CD4-positive, alpha-beta T cell treated with Interleukin-21 for 1 hour (primary cell): ENCODE measurements at places on chromosomes 16 and 17.

- DNase-seq = no peak
Observed at GRCh38 chr17:75178453-75178852, 4.3 kb downstream of the SUMO2 start.

- DNase-seq = no peak
Observed at GRCh38 chr16:69845181-69845580, 83.0 kb downstream of the WWP2 start.

GRCh38 chr17:39622380-39623006, 4.3 kb upstream of the PPP1R1B start:
- peak; percentile 55 for DNase-seq

DNA sequence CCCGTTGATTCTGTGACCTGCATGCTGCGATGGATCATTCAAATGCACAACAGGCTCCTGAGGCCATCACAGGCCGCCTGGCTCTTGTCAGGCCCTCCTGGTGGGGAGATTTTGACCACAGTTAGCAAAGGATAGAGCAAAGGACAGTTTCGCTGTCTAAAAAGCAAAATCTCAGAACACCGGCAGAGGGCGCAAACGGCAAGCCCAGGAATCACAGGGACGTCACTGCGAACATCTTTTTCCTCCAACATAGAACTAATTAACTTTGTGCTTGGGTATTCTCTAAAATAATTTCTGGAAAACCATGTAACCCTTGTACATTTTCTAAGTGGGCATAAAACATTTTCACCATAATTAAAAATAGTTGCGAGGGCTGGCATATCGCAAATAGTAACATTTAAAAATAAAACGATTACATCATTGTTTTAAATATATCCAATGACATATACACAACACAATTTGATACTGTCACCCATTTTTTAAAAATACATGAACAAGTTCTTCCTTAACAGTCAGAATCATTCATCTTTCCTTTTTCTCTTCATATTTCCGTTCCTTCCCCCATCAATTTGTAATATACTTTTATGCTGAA, 19.7 kb upstream of the SLC47A1 start:
- DNase-seq = peak; percentile 71

GRCh38 chr17:52147872-52148271, 10.6 kb downstream of the CA10 start:
- no peak for DNase-seq

- no peak for DNase-seq
Observed at GRCh38 chr16:15954814-15955151, 5.4 kb downstream of the ABCC1 start.

- no peak for DNase-seq
Observed at GRCh38 chr16:64751906-64752305, 370.0 kb downstream of the CDH11 start.

GRCh38 chr17:49180303-49180702, 30.1 kb downstream of the GNGT2 start:
- peak; percentile 67 for DNase-seq

DNA sequence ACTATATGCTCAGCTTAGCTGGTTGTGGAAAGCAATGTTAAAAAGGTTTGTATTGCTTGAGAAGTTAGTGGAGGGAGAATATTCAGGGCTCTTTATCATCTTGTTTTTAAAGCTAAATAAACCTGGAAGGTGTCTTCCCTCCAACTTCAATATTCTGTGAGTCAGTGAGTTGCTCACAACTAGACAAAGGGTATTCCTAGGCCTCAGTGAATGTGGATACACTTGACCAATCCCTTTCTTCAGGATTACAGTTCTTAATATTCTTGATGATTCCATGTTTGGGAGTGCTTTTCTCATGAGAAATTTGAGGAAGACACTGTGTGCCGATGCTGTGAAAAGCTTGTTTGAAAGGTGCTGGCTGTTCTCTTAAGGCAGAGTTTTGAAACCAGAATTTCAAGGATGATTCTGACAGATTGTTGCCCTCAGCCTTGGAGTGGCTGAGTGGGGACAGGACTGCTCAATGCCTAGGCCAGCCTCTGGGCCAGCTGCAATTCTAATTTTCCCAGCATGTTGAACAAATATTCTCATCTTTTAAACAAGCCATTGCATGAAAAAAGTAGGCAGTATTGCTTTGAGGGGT, 30.1 kb downstream of the MAP2K4 start:
- no peak for DNase-seq

DNA sequence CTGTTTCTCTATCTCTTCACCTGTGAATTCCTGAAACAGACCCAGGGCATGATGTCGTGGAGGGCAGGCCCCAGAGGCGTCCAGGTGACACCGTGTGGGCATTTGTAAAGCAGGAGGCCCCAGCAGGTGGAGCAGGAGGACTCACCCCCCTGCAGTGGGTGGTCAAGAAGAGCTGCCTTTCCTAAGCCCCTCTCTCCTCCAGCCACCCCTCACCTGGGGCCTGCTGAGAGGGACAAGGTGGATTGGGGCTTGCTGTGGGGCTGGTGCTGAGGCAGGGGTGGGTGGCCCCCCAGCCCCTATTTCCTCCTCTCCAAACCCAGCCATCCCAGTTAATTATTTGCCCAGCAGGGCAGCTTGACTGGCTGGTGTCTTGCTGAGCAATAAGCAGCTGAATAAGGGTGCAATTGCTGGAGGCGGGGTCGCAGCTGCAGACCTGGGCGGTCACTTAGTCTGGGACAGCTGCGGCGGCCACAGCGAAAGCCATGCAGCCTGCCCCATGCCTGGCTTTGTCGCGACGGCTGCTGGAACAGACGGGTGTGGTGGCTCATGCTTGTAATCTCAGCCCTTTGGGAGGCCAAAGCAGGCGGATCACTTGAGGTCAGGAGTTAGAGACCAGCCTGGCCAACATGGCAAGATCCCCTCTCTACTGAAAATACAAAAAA, 56.4 kb downstream of the JPH3 start:
- DNase-seq = no peak

GRCh38 chr17:42107597-42108576, 4.6 kb downstream of the DHX58 start:
- peak; percentile 90 for DNase-seq

GRCh38 chr16:66862023-66862520, 17.9 kb downstream of the CA7 start:
- no peak for DNase-seq

- DNase-seq = no peak
Observed at GRCh38 chr16:85281181-85281580, 168.9 kb upstream of the CIBAR2 start.

DNA sequence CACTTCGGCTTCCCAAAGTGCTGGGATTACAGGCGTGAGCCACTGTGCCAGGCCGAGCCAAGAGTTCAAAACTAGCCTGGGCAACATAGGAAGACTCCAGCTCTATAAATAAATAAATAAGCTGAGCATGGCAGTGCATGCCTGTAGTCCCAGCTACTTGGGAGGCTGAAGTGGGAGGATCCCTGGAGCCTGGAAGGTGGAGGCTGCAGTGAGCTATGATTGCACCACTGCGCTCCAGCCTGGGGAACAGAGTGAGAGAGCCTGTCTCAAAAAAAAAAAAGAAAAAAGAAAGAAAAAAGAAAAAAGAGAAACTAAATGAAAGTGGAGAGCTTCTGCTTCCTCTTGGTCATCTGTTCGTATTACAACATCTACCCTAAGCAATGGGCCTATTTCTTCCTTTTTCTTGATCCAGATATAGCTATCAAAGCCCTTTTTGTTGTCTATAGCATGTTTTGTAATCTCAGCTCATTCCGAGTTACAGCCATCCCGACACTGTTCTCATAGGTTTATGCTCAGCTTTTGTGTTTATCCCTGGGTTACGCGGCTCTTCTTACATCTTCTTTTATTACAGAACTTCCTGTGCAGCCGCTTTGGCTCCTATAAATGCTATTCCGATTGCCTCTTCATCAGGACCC, 14.1 kb upstream of the MAPK3 start:
- DNase-seq = no peak

DNA sequence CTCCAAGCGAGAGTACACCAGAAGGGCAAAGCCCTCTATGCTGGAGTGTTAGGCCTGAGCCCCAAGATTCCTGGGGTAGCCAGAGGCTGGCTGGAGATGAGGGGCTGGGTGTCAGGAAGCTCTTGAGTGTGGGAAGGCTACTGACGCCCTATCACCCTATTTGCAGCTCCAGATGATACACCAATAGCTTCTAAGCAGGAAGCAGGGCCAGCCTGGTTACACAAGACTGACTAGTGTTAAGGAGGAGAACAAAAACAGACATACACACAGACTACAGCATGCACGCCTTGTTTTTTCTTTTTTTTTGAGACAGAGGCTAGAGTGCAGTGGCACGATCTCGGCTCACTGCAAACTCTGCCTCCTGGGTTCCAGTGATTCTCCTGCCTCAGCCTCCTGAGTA, 15.9 kb downstream of the POLR3K start:
- DNase-seq = no peak

- DNase-seq = no peak
Observed at GRCh38 chr16:12576878-12577277, 226.8 kb downstream of the CPPED1 start.

DNA sequence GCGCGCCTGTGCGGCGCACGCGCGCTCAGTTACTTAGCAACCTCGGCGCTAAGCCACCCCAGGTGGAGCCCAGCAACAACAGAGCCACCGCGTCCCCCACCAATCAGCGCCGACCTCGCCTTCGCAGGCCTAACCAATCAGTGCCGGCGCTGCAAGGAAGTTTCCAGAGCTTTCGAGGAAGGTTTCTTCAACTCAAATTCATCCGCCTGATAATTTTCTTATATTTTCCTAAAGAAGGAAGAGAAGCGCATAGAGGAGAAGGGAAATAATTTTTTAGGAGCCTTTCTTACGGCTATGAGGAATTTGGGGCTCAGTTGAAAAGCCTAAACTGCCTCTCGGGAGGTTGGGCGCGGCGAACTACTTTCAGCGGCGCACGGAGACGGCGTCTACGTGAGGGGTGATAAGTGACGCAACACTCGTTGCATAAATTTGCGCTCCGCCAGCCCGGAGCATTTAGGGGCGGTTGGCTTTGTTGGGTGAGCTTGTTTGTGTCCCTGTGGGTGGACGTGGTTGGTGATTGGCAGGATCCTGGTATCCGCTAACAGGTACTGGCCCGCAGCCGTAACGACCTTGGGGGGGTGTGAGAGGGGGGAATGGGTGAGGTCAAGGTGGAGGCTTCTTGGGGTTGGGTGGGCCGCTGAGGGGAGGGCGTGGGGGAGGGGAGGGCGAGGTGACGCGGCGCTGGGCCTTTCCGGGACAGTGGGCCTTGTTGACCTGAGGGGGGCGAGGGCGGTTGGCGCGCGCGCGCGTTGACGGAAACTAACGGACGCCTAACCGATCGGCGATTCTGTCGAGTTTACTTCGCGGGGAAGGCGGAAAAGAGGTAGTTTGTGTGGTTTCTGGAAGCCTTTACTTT, at the start of gene UBB:
Gene UBB (plus strand): TSS at position 452 of the 856 bp plus-strand sequence. CDS start 817 bp downstream, outside the sequence.
- peak; percentile 98 for DNase-seq

GRCh38 chr16:3073448-3073847, 8.0 kb downstream of the IL32 start:
- no peak for DNase-seq

GRCh38 chr16:57308041-57308440, 23.6 kb upstream of the PLLP start:
- DNase-seq = no peak

- DNase-seq = peak; percentile 49
Observed at GRCh38 chr17:63961355-63962212, 11.1 kb downstream of the SCN4A start.

DNA sequence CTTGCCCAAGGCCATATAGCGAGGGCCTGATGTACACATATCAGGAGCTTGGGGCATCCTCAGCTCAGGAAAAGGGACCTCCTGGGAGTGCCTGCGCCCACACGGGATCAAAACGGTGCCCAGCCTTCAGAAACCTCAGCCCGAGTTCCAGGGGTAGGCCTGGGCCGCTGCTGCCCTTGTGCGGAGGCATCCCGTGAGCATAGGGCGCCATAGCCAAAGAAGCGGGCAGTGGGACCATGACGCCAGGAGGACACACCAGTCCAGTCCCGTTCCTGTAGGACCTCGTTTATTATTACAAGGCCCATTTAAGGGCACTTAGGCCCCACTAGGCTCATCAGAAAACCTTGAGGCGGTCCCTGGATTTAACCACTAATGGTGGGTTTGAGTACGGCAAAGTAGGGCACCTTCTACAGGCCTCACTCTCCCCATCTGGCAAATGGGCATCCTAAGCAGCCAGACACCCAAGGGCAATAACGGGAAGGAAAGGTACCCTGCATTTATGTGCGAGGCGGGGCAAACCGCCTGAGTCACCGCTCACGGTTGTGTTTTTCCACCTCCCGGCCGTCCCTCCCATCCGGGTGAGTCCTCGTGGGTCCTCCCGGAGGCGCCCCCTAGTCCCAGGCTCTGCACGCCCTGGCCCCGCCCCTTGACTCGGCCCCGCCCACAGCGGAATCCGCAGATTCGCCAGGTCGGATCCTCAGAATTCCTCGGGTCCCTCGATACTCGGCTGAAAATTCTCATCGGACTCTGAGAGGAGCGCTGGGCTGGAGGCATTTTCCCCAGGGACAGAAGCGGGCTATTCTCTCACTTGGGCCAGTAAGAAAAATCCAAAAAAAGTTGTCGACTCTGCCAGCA, 726 bp upstream of the SETD1A start:
- DNase-seq = peak; percentile 87

- DNase-seq = no peak
Observed at GRCh38 chr17:10087355-10087754, 111.1 kb downstream of the GAS7 start.

GRCh38 chr17:42016411-42016831, 818 bp downstream of the DNAJC7 start:
- DNase-seq = peak; percentile 30

DNA sequence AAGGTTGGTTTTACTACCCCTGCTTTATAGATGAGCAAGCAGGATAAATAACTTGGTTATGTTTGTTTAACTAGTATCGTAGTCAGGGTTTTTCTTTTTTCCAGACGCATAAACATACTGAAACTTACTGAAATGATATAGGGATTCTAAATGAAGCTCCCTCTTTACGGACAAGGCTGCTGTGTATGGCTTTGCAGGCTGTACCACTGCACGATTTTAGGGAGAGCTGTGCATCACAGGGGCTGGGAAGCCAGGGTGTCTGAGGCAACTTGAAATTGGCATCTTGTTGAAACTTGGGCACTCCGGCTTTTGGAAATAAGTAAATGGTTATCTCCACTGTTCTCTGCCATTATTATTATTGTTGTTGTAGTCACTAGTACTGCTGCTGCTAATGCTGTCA, 218.1 kb upstream of the CDH8 start:
- DNase-seq = no peak

- DNase-seq = no peak
Observed at GRCh38 chr17:28046034-28046825, 3.8 kb downstream of the NLK start.

DNA sequence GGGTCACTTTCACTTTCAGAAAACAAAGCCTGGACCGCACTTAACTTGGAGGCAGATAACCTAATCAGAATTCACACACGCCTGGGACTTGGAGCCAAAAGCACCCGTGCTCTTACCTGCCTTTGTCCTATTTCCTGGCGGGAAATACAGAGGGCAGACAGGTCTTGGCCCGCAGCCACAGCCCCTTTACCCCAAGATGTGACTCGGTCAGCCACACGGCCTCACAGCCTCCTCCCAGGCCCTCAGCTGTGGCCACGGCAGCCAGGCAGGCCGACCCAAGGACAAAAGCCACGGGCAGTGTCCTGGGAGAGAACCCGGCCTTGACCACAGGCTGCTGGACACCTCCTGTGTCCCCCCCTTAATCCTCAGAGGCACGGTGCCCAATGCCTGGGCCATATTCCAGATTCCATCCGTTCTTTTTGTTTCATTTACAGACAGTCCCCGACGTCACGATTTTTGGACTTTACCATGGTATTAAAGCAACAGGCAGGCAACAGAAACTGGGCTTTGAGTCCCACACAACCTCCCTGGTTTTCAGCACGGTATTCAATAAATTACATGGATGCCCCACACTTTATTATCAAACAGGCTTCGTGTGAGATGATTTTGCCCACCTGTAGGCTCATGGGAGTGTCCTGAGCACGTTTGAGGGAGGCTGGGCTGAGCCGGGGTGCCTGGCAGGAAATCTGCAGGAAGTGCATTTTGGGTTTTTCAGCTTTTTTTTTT, 30.1 kb upstream of the GAA start:
- no peak for DNase-seq
